NCI-H1105 (cell line): ENCODE measurements at places on chromosomes 11 and 22.

GRCh38 chr11:19079643-19080440 is 19.3 kb upstream of the MRGPRX2 start:
- peak; percentile 17 for DNase-seq

GRCh38 chr11:15665368-15665871 is 550.7 kb downstream of the INSC start:
- no peak for DNase-seq

DNA sequence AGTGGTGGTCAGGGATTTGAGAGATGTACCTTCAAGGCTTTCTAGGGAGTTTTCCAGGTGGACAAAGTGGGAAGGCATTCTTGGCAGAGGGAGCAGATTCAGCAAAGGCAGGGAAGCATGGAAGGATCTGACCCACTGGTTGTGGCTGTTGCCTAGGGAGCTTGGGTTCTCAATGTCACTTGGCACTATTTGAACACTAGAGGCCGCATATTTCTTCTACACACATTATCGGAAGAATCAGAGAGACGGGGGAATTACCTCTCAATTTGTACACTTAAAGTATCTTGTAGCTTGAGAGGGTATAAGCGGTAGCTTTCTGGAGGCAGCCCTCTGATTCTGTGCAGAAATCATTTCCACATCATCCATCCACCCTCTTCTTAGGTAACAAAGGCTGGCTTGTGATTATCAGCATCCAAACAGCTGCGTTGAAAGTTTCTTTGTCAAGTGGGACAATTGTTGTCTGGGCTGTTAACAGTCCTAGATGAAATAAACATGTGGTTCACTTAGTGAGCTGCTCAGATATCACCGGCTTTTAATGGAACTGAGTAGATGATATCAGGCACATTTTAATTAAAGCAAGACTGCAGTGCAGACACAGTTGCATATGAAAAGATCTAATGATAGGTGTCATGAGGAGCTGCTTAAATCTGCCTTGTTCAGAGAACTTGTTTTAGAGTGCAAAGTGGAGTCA is 2.6 kb downstream of the NELL1 start:
- peak; percentile 85 for DNase-seq

GRCh38 chr22:31451709-31452571 is 37.7 kb downstream of the EIF4ENIF1 start:
- DNase-seq: no peak
